Caco-2 (cell line): ENCODE measurements at places on chromosomes 4 and X. TPM values are rescaled to one million over a fixed set of nuclear protein-coding genes. Genes with fewer than 3 reads are reported as not detected.

DNA sequence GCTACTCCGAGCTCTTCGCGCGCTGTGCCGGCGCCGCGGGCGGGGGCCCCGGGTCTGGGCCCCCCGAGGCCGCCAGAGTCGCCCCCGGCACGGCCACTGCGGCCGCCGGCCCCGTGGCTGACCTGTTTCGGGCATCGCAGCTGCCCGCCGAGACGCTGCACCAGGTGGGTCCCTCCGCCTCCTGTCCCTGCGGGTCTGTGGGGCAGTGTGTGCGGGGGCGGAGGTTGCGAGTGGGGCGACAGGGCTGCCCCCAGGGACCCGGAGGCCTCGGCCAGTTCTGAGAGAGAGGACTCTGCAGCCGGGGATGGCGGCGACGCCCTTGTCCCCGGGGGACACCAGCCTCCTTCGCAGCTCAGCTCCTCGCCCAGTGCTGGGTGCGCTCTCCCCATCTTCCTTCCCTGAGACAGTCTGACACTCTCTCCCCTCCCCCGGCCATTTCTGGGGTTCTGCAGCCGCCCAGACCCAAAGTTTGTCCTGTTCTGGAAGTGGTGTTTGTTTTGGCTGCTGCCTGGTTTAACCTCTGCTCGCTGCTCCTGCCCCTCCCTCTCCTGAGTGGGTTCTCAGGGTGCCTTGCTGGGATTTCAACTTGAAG lies 609 bp downstream of the REPS2 start:
- H3K4me3 ChIP-seq = peak overlapping the region; percentile 54
- DNase-seq = peak; percentile 2
- H3K27ac ChIP-seq = no peak overlapping the region
- no peaks in the 10 kb centered on the region for H3K36me3 ChIP-seq

DNA sequence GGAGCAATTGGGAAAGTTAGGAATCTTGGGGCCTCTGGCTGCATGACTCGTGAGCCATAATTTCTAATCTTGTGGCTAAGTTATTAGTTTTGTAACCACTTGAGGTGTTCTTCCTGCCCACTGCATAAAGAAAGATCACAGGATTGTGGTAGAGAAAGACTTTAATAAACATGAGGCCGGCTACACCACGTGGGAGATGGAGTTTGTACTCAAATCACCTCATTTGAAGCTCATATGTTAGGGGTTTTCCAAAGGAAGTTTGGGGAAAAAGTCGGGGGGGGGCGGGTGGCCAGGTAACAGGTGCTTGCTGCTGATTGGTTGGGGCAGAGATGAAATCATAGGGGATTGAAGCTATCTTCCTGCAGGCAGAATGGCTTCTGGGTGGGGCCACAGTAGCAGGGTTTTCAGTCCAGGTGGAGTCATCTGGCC lies 287.8 kb downstream of the ZNF674 start:
- no peak for DNase-seq
- no peak overlapping the region for H3K27ac ChIP-seq
- no peaks in the 10 kb centered on the region; the same call in 1 of the 2 replicates for H3K36me3 ChIP-seq

Gene FAM184B
- not detected in 2 replicates for total RNA-seq

DNA sequence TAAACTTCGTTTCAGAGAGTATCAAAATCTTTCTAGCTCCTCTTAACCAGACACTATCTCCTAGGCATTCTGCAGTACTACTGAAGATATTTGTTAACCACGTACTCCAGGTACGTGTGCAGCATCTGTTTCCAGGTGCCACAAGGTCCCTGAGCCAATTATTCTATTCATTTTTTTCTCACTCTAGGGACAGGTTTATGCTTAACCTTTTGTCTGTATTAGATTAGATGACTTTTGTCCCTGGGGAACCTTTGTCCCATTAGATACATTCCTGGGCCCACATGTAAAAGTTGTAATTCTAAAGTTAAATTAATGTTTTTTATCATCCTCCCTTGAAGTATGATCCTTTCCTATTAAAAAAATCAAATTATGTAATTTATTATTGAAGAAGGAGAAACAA lies 16.5 kb downstream of the ELOVL6 start:
- H3K4me1 ChIP-seq = peaks cover 7% of the 10 kb centered on the region; the same call in 1 of the 2 replicates
- H3K4me3 ChIP-seq = no peak overlapping the region
- no peak for DNase-seq
- no peaks in the 10 kb centered on the region for H3K27me3 ChIP-seq
- no peaks in the 10 kb centered on the region; the same call in 1 of the 2 replicates for H3K36me3 ChIP-seq

Gene SAT1
- 151 and 155 TPM in 2 replicates for total RNA-seq

- H3K4me1 ChIP-seq = peaks cover 66% of the 10 kb centered on the region
- H3K4me3 ChIP-seq = no peak overlapping the region
- no peaks in the 10 kb centered on the region for H3K27me3 ChIP-seq
- no peak for DNase-seq
- H3K36me3 ChIP-seq = no peaks in the 10 kb centered on the region
Measured at GRCh38 chr4:6692806-6693205, 872 bp upstream of the S100P start.
